ENCODE measurements at places on chromosomes 11 and 22.

DNA sequence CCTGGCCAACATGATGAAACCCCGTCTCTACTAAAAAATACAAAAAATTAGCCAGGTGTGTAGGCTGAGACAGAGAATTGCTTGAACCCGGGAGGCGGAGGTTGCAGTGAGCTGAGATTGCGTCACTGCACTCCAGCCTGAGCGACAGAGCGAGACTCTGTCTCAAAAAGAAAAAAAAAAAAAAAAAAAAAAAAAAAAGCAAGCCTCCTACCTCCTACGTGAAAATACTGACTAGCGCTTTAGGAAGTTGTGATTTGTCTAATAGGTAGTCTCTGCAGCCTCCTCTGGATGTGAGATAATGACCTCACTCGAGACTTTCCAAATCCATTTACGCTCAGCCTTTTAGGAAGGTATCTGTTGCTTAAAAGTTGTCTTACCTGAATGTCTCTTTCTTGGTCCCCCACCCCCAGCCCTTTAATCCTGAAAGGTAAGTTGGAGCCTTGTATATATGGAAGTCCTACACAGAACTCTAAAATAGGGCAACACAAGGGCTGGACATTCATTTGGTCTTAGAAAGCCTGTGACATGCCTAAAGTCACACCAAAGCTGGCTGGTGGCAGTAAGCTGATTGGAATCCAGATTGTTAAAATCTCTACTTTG, 5.5 kb downstream of the SEPTIN3 start:
- DNase-seq = peak; percentile 68

DNA sequence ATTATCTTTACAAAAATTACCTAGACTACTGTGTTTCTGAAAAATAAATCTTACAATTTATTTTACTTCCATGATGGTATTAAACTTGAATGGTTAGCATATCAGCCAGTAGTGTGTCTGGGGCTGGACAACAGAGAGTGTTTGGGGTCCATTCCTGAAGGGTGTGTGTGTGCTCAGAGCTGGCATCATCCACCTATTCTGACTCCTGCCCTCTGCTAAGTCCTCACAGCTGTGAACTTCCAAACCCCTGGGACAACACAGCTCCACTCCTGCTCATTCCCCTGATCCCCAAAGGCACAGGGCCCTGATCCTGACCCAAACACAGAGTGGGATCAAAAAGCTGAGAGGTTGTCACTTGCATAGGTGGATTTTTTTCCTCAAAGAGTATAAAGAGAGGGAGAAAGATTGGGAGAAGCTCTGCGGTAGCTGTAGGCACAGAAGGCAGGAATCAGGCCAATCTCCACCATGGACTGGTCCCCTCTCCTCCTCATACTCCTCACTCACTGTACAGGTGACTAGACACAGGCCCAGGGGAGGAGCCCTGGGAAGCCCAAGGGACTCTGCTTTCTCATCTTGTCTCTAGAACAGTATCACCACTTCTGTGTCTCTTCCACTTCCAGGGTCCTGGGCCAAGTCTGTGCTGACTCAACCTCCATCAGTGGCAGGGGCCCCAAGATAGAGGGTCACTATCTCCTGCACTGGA, 55.7 kb upstream of the TOP3B start:
- DNase-seq = no peak

DNA sequence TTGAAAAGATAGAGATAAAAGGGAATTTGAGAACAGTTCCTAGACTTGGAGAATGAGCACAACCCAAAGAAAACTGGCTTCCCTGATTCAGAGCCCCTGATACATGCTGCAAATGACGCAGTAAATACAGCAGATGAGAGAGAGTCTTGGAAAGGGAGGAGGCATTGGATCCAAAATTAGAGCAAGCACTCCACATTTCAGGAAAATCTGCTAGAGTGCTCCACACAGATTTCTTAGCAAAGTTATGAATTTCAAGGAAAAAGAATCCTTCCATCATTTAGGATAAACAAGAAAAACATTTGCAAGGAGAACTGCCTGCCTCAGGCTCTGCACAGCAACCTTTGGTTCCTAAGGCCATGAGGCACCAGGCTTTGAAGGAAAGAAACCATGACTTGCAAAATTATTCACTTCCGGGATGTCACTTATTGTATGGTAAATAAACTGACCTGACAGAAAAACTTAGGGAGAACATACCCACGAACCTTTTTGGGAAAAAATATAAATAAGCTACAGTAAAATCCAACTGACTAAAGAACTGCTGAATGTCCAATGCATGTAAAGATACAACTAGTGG, 89.8 kb upstream of the RTL6 start:
- no peak for DNase-seq

GRCh38 chr11:7969756-7970646, 4.8 kb upstream of the NLRP10 start:
- no peak for DNase-seq

DNA sequence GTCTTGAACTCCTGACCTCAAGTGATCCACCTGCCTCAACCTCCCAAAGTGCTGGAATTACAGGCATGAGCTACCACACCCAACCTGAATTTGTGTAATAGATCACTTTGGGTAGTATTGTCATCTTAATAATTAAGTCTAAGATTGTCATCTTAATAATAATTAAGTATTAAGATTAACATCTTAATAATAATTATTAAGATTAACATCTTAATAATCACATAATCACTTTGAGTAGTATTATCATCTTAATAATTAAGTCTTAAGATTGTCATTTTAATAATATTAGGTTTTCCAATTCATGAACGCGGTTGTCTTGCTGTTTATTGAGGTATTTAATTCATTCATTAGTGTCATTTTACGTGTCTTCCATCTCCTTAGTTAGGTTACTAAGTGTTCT, 8.2 kb downstream of the MOV10L1 start:
- DNase-seq = no peak

DNA sequence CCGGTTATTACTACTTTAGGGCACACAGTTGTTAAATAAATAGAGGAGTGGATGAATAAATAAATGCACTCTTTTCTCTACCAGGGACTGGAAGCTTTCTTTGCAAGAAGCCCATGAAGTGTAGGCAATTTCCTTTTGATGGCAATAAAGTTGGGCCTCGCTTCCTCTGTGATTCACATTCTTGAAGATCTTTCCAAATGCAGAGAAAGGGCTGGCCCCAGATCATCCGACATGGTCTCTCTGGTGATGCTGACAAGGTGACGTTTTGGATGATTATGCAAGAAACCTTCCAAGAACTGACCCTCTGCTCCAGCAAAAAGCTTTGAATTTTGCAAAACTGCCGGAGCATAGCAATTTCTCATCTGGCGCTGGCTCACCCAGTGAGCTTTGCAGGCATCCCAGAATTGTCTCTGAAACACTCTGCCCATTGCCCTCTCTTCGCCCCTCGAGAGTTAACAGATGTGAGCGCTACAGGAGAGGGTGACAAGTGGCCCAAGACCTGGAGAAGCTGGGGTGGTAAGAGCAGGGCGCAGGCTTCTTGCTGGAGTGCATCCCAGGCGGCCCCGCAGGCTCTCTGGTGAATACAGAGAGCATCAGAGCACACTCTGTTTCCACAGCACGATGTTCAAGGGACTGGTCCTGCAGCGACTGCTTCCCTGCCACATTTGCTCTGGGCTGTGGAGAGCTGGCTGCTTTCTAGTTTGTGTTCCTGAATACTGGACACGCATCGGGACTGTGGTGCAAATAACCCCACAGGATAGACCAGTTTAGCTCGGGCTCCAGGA, 11.5 kb upstream of the IFT27 start:
- DNase-seq = no peak

DNA sequence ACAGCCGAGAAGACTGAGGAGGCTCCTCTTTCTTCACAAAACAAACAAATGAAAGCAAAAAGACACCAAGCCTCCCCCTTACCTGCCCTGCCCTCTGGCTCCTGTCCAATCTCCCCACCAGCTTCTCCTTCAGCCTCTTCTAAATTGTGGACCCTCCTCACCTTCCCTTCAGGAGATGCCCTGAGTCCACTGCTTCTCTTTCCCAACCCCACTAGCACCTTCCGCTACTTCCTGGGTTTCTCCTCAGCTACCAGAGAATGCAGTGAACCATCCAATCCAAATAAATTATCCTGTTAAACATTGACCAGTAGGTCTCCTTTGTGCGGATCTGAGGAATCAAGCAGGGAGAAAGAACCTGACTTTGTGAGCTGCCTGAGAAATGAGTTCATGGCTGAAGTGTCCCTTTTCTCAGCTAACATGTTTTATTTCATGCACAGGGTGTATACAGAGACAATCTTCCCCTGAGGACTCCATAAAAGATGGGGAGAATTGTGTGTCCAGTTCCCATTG, 63.2 kb upstream of the VPREB1 start:
- no peak for DNase-seq

GRCh38 chr22:46737105-46737975, 712 bp downstream of the CERK start:
- DNase-seq = peak; percentile 77

GRCh38 chr11:118911880-118912741, 13.6 kb downstream of the BCL9L start:
- no peak for DNase-seq

DNA sequence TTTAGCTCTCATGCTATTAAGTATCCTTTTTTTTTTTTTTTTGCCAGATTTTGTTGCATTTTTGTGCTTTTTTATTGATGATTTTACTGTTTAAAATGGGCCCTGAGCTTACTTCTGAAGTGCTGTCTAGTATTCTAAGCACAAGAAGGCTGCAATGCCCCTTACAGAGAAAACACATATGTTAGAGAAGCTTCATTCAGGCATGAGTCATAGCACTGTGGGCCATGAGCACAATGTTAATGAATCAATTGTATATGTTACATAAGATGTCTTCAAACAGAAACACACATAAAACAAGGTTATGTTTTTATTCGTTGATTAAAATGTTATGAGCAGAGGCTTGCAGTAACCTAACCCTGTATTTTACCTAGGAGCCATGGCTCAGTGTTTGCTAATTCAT, 117.8 kb upstream of the C11orf87 start:
- no peak for DNase-seq

GRCh38 chr11:70290361-70291065, 20.0 kb downstream of the PPFIA1 start:
- no peak for DNase-seq

All from GM13977 (cell line).